Endothelial cell of umbilical vein (primary cell): ENCODE measurements at places on chromosomes 3 and 15. TPM values are rescaled to one million over a fixed set of nuclear protein-coding genes. Genes with fewer than 3 reads are reported as not detected.
A peak's percentile ranks its signal among the peaks of the same experiment; 100 is the strongest.

KIF15 gene
- polyA plus RNA-seq: 1.6 and 2.2 TPM in 2 replicates

DNA sequence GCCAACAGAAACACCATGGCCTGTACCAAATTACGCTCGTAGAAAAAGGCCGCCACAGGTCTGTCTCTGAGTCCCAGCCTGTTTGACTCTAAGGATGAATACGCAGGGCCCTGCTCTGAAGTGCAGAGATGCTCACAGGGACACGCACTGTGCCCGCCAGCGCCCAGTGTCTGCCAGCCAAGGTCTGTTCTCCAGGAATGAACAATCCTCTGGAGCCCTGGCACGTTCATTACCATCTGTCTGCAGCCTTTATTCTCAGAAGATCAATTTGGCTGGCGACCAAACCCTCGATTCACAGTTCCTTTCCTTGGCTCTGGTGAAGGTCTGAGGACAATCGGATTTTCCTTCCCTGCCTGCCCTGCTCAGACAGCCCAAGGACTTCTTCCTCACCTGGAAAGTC is 66.3 kb downstream of the NIPA2 start:
- no peaks in the 10 kb centered on the region for H3K27me3 ChIP-seq
- no peak for DNase-seq
- peaks cover 26% of the 10 kb centered on the region for H3K36me3 ChIP-seq

GRCh38 chr15:93359425-93360131 is 270.6 kb upstream of the RGMA start:
- no peak for DNase-seq
- H3K4me1 ChIP-seq: no peaks in the 10 kb centered on the region
- no peak overlapping the region for H3K4me3 ChIP-seq
- H3K27ac ChIP-seq: no peak overlapping the region

EBLN2 gene
- polyA plus RNA-seq: 2.5 and 2.8 TPM in 2 replicates

C15orf62 gene
- 0.12 and 0.16 TPM in 2 replicates for polyA plus RNA-seq

DNA sequence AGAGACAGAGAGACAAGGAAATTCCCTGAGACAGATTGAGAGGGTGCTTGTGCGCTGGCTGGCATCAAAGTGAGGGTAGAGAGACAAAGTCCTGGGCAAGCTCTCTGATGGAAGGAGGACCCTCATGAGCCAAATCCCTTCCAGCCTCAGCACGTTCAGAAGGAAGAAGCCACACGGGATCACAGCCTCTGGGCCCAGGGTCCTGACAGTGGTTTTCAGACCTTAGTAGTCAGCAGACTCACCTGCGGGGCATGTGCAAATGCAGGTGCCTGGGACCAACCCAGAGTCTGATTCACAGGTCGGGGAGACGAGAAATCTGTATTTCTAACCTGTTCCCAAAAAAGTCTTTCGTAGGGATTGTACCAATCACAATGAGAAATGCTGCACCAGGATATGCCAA is 15.2 kb upstream of the KY start:
- H3K36me3 ChIP-seq: no peaks in the 10 kb centered on the region
- H3K4me1 ChIP-seq: no peaks in the 10 kb centered on the region
- no peak overlapping the region for H3K27ac ChIP-seq
- H3K4me3 ChIP-seq: no peak overlapping the region
- no peak for DNase-seq
- no peaks in the 10 kb centered on the region for H3K27me3 ChIP-seq

DNA sequence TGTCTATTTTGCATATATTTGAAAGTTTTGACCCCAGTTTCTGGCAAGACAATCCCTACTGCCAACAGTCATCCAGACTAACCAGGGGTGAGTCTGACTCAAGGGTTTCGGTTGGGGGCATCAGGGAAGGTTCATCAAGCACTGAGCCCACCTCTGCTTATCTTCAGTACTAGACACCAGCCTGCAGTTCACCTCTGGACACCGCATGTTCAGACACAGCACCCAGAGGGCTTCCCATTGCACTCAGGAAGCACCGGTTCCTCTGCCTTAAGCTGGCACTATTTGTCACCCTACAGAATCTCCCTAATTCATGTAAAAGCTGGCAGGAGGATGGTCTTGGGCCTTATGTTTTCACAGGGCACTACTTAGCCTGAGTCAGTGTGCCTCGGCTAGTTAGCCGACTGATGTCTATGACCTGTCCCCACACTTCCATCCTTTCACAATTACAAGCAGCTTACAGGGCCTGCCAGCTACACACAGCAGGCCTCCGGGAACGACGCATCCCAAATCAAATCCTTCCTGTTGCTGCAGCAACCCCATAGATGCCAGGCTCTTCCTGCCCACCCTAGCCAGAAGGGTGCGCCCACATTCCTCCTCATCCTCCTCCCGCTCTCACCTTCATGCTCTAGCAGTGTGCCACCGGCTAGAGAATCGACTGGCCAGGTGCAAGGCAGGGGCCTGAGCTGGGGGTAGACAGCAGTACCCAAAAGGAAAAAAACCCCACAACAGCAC is 52.5 kb downstream of the SH3BP5 start:
- H3K27ac ChIP-seq: no peak overlapping the region
- H3K36me3 ChIP-seq: no peaks in the 10 kb centered on the region

DNA sequence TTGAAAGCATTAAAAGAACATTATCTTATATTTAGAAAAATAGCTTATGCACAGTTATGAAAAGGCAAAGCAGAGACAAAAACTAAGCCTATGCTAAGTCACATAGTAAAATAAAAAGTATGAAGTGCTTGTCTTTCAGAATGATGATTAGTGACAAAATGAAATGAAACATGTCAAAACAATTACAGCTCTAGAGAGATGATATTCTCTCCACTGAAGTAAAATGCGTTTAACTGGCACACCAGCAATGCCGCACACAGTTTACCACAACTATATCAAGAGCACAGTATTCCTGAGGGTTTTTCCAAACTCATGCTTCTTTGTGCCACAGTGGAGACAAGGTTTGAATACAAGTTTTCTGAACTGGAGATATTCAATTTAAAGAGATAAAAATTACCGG is 2.1 kb upstream of the ZBBX start:
- H3K4me3 ChIP-seq: no peak overlapping the region
- no peaks in the 10 kb centered on the region for H3K4me1 ChIP-seq
- H3K27me3 ChIP-seq: no peaks in the 10 kb centered on the region
- H3K36me3 ChIP-seq: no peaks in the 10 kb centered on the region
- no peak overlapping the region for H3K27ac ChIP-seq

- H3K36me3 ChIP-seq: no peaks in the 10 kb centered on the region
- H3K27me3 ChIP-seq: no peaks in the 10 kb centered on the region
- peak; percentile 50 for DNase-seq
Observed at GRCh38 chr15:99592145-99592791, 26.5 kb downstream of the MEF2A start.

DNA sequence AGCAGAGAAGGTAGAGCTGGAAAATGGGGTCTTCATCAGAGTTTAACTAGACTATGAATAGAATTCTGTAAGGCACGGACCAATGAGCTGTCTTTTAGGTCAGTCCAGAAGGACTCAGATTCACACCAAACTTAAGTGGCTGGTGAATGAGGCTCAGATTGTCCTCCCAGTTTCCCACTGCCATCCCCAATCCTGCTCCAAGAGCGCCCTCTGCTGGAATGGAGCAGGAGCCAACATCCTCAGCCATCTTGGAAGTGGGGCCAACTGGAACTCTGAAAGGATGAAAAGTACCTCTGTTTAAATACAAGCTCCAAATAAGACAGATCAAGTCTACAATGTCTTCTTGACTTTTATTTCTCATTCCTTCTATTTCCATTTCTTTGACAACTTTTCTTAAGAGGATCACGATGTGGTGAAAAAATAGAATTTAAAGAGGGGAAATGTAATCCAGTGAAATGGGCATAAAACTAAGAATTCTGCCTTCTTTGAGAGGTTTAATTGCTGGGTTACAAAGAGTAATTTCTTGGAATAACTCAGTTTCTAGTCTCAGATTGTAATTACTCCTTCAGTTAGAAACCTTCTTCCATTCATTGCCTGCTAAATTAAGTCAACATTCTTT is 217.1 kb upstream of the TPRG1 start:
- no peaks in the 10 kb centered on the region for H3K36me3 ChIP-seq
- peak; percentile 84 for DNase-seq
- no peak overlapping the region for H3K4me3 ChIP-seq
- H3K27me3 ChIP-seq: no peaks in the 10 kb centered on the region
- H3K27ac ChIP-seq: no peak overlapping the region

CCK gene
- polyA plus RNA-seq: not detected in 2 replicates

DNA sequence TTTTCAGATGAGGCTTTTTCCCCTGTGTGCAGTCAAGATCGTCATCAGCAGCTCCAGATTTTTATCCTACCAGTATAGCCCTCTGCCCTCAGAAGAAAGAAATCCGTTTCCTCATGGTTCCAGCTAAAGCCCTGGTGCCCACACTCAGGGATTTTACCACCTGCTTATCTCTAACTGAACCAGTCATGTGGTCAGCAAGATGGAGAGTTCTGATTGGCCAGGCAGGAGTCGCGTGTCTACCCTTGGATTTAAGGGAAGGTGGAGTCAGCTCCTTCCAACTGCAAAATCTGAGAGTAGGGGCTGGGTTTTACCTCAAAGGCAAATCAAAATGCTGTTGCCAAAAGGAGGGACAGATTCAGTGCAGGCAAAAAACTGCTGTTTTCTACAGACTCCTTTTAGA is 135.3 kb downstream of the LRTM1 start:
- no peak for DNase-seq
- no peaks in the 10 kb centered on the region for H3K27me3 ChIP-seq
- no peak overlapping the region for H3K27ac ChIP-seq
- no peaks in the 10 kb centered on the region for H3K4me1 ChIP-seq

GRCh38 chr3:67521053-67521646 is 133.3 kb downstream of the SUCLG2 start:
- H3K27ac ChIP-seq: no peak overlapping the region
- DNase-seq: no peak
- no peaks in the 10 kb centered on the region for H3K27me3 ChIP-seq
- H3K4me3 ChIP-seq: no peak overlapping the region
- H3K4me1 ChIP-seq: peaks cover under 1% of the 10 kb centered on the region
- H3K36me3 ChIP-seq: no peaks in the 10 kb centered on the region

THAP10 gene
- polyA plus RNA-seq: 1.7 TPM in 2 replicates

GRCh38 chr15:101844916-101845315 is 32.9 kb downstream of the OR4F15 start:
- H3K27me3 ChIP-seq: no peaks in the 10 kb centered on the region
- DNase-seq: no peak
- no peak overlapping the region for H3K4me3 ChIP-seq
- H3K4me1 ChIP-seq: no peaks in the 10 kb centered on the region
